Activated CD4-positive, alpha-beta T cell treated with anti-CD3 and anti-CD28 coated beads, Interleukin-2, amount 10 ng/mL, durations not matched to agents 24 days and 14 days (primary cell): ENCODE measurements at places on chromosomes 11 and 22. TPM values are rescaled to one million over a fixed set of nuclear protein-coding genes. Genes with fewer than 3 reads are reported as not detected.

DNA sequence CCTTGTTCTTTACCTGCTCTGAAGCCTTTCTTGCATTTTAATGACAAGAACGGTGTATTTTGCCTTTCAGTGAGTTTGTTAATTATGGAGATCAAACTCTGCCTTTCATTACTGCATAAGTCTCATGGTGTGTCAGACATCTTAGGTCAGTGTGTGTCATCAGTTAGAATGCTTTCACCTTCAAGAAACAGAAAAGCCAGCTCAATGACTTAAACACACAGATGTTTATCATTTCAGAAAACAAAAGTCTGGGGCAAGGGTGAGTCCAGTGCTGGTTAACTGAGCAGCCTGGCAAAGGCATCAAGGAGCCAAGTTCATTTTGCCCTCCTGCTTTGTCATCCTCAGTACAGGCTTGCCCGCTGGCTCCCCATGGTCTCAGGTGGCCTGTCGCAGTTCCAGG lies 54.5 kb downstream of the PACS1 start:
- H3K36me3 ChIP-seq = peaks cover 2% of the 10 kb centered on the region
- H3K4me1 ChIP-seq = peaks cover 54% of the 10 kb centered on the region
- DNase-seq = no peak
- H3K27me3 ChIP-seq = no peaks in the 10 kb centered on the region
- peak overlapping the region; percentile 80 for H3K27ac ChIP-seq

GRCh38 chr11:63879598-63880402 lies 37.2 kb downstream of the RCOR2 start:
- H3K36me3 ChIP-seq = peaks cover 21% of the 10 kb centered on the region
- no peak overlapping the region for H3K27ac ChIP-seq
- DNase-seq = no peak
- H3K4me3 ChIP-seq = no peak overlapping the region
- no peaks in the 10 kb centered on the region for H3K27me3 ChIP-seq

GRCh38 chr11:117337076-117337475 lies 9.4 kb downstream of the CEP164 start:
- H3K27me3 ChIP-seq = no peaks in the 10 kb centered on the region
- DNase-seq = no peak
- H3K36me3 ChIP-seq = peaks cover 15% of the 10 kb centered on the region
- peaks cover 3% of the 10 kb centered on the region for H3K4me1 ChIP-seq

The KREMEN1 gene
- not detected in 2 replicates for total RNA-seq

DNA sequence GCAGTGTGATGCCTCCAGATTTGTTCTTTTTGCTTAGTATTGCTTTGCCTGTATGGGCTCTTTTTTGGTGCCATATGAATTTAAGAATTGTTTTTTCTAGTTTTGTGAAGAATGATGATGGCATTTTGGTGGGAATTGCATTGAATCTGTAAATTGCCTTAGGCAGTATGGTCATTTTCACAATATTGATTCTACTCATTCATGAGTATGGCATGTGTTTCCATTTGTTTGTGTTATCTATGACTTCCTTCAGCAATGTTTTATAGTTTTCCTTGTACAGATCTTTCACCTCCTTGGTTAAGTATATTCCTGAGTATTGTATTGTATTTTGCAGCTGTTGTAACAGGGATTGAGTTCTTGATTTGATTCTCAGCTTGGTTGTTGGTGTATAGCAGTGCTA lies 18.3 kb upstream of the ZBED5 start:
- peaks cover 9% of the 10 kb centered on the region for H3K4me1 ChIP-seq
- H3K36me3 ChIP-seq = peaks cover 21% of the 10 kb centered on the region
- no peaks in the 10 kb centered on the region for H3K27me3 ChIP-seq
- no peak overlapping the region for H3K4me3 ChIP-seq

The CNTF gene
- total RNA-seq = 3.4 and 3.9 TPM in 2 replicates

GRCh38 chr11:47388697-47389576 lies 10.6 kb upstream of the SPI1 start:
- no peak overlapping the region for H3K27ac ChIP-seq
- H3K27me3 ChIP-seq = no peaks in the 10 kb centered on the region

GRCh38 chr22:27075028-27075678 lies 417.8 kb downstream of the MIAT start:
- no peak overlapping the region for H3K4me3 ChIP-seq
- H3K27me3 ChIP-seq = no peaks in the 10 kb centered on the region
- H3K4me1 ChIP-seq = no peaks in the 10 kb centered on the region
- no peaks in the 10 kb centered on the region for H3K36me3 ChIP-seq

The LGALS1 gene
- 361 and 362 TPM in 2 replicates for total RNA-seq
